ENCODE measurements at places on chromosomes 6 and 20. TPM values are rescaled to one million over a fixed set of nuclear protein-coding genes. Genes with fewer than 3 reads are reported as not detected.

DNA sequence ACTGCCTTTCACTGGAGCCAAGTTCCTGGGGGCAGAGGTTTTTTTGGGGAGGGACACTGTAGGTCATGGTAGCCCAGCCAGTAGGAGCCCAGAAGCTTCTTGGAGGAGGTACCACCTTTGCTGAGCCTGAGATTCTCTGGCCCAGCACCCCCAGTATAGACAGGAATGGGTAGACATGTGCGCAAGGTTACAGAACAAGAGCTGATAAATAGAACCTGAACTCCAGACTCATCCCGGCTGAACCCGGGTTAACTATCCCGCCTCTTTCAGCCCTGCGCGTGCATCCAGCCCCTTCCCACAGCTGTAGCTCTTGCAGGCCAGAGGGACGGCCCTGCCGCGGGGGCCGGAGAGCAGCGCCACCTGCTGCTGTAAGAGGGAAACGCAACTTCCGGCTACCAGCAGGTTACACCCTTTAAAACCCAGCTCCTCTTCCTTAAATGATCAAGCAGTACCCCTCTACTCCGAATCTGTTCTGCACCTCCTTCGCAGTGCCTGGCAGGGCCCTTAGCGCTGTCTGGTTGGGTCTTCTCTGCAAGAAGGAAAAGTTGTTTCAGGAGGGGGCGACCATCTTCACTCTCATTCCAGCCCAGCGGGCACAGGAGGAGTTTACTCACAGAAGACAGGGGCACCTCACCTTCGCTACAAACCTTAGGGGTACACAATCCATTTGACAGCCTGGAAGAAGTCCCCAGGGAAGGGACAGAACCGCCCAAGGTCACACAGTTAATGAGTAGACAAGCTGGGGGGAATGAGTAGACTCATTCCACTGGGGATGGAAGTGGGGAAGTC, 7.5 kb downstream of the SRXN1 start:
- peak; percentile 87 for DNase-seq

DNA sequence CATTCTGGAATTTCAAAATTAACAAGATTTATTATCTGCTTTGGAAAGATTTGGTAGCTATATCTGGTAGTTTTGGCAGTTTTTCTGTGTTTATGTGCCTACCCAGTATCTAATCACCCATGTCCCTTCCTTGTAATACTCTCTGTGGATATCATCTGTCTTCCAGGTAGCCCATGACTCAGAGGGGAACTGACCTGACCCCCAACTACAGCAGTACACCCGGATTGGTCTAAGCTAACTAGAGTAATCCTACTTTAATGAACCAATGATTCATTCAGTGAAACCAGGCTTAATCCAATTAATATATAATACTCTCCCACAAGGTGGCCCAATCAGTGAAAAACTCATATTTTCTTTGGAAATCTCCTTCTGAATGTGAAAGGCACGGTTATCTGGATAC, 295.3 kb upstream of the SULF2 start:
- no peak for DNase-seq

GRCh38 chr20:1431158-1431557, 35.5 kb downstream of the NSFL1C start:
- DNase-seq = no peak

Gene PRPH2
- total RNA-seq = 5.3 TPM

DNA sequence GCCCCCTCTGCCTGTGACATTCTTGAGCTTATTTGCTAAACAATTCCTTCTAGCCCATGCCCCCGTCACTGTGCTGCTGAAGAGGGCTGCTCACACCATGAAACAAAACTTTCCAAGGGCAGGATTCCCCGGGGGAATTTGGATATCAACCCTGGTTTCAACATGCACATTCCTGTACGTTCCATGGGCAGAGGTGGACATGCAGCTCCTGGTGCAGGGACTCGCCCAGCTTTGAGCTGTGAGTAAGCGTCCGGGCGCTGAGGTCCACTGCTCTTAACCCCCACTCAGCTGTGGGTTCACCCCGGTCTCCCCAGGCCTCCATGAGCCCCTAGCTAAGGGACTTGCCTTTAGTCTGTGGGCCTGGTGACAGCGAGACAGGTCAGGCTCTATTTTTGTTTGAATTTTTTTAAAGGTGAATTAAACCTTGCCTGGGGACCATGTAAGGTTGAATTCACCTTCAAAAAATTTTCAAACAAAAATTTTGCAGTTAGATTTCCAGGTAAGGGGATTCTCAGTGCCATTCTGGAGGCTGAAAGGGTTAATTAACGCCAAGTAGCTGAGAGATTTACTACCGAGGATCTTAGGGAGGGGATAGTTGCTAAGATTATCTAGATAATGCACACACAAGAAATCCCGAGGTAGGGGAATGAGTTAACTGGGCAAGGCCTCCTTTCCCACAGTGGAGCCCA, 70.3 kb upstream of the SLC22A23 start:
- DNase-seq = no peak

Gene SNPH
- total RNA-seq = 3.9 TPM

Gene PPP1R18
- total RNA-seq = 19.3 TPM
